ENCODE measurements at places on chromosomes 12 and 14. TPM values are rescaled to one million over a fixed set of nuclear protein-coding genes. Genes with fewer than 3 reads are reported as not detected.

The ANO2 gene
- 9.8 TPM for total RNA-seq

The A2ML1 gene
- total RNA-seq, result 47.6 TPM

The NEUROD4 gene
- total RNA-seq, result 0.31 TPM

The KCNJ8 gene
- 2.2 TPM for total RNA-seq

The TDRD9 gene
- total RNA-seq, result 41.8 TPM

Data from testis (tissue), 5 donors.